ENCODE measurements at places on chromosomes 12 and 14.
A peak's percentile ranks its signal among the peaks of the same experiment; 100 is the strongest.

DNA sequence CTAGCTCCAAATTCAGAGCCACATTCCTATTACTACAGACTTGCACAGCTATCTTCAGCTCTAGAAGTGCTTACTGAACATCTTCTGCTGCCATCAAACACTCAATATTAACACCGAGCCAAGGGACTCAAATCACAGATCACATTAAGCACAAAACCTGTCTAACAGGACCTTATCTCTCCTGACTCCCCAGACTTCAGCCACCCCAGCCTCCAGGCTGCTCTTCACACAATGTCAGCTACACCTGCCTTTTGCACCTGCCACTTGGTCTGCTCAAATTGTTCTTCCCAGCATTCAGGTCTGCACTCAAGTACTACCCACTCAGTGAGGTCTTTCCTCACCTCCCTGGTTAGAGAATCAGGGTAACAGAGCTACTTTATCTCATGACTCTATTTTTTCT, 57.1 kb downstream of the GALC start:
- no peak for DNase-seq

- DNase-seq, result peak; percentile 63
Observed at GRCh38 chr14:103861413-103862392, 14.3 kb upstream of the PPP1R13B start.

DNA sequence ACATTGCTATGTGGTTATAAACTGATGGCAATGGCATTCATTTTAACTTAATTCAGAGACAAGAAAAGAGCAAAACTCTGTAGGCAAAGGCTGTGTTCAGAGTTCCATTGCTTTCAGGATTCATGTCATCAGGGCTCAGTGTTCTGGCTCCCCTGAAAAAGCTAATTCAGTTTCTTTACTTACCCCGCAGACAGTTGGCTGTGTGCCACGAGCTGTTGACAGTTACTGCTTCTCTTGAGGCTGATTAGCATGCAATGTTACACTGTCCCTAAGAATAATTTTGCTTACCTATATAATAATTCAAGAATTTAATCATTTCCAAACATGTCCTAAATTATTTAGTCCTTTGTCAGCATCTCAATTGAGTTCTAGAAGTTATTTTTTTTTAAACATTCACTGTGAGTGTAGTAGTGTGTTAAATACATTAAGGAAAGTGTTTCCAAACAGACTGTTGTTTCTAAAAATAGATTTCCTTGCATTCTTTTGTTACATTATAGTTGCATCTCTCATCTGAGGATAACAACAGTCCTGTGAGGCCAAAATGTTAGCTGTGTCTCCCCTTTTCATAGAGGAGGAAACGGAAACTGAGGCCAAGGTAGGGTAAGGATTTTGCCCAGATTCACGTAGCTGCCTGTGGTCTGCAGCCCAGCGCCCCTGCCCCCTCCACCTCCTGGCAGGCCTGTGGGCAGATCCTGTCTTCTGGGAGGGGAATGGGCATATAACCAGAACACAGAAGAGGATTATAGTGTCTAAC, 98.6 kb downstream of the PELI2 start:
- DNase-seq, result peak; percentile 20

- no peak for DNase-seq
Observed at GRCh38 chr12:49161092-49161795, 27.6 kb downstream of the TUBA1A start.

- no peak for DNase-seq
Observed at GRCh38 chr12:125208334-125208733, 143.1 kb downstream of the AACS start.

DNA sequence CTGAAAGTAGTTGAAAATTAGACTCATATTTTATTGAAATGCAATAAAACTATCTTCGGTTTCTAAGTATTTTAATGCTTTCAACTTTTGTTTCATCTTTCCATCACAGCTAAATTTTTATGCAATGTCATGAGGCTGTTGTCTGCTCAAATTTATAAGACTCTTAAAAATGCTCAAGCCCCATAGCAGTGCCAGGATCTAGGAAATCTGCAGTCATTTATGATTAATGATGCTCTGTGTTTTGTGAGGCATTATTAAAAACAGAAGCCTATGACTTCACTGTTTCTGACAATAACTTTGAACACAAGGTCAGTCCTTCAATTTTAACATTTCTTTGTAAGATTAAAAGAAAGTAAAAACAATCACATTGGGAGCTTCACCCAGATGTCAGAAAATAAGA, 112.5 kb downstream of the ALX1 start:
- no peak for DNase-seq

DNA sequence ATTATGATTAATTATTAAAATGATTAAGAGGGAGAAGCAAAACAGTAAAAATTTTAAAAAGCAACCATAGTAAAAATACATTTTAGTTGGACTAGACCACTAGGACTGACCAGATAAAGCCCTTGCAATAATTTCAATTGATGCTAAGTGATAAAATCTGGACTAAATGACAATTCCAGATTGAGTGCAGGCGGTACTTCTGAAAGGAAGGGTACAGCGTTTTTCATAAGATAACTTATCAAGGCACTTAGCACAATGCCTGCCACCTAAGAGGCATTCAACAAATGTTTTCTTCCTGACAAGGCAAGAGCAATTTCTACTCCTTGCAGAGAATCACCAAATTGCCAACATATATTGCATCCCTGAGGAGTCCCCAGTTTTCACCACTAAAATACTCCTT, 37.7 kb upstream of the OAS1 start:
- no peak for DNase-seq

DNA sequence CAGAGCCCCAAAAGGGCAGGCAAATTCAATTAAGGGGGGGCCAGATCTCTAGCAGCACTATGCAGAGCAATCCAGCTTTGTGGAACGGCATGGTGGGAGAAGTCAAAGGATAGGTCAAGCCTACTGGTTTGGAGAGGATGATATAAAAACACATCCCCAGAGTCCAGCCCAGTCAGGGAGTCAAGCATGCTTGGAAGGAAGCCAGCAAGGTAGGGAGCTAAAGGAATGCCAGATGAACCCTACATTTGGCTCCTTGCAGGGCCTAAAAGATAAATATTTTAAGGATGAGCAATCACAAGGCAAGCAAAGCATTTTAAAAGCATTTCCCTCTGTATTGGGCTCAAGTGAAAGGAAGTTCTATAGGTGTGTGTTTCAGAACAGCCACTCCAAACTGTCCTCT, 21.4 kb downstream of the KCTD10 start:
- no peak for DNase-seq

DNA sequence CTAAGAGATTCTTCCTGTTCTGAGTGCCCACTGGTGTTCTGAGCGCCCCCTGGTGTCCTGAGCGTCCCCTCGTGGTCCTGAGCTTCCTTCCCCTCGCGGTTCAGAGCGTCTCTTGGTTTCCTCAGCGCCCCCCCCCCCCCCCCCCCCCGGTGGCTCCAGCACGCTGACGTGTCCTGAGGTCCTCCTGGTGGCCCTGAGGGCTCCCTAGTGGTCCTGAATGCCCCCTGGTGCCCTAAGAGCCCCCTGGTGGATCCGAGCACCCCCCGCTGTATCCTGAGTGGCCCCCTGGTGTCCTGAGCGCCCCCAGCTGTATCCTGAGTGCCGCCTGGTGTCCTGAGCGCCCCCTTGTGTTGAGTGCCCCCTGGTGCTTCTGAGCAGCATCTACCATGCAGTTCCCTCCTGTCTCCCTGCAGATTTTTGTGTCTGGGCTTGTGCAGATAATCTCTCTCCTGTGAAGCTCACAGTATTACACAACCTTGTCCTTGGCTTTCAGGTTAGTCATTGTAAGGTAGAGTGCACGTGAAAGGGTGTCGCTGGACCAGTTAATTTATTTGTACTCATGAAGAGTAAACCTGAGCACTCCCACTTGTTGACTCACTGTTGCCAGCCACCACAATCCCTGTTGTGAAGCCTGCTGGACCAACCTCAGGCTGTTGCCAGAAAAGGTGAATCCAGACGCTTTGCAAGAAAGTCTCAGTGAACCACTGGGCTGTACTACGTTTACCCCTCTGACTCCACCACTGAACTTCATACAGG, 1168.4 kb downstream of the TMEM121 start:
- DNase-seq, result no peak

- DNase-seq, result peak; percentile 40
Observed at GRCh38 chr14:69423279-69423678, 24.8 kb downstream of the SLC39A9 start.

- DNase-seq, result no peak
Observed at GRCh38 chr14:93067088-93067487, 48.6 kb downstream of the ITPK1 start.

- DNase-seq, result no peak
Observed at GRCh38 chr14:90388982-90389381, 7.8 kb upstream of the CALM1 start.

DNA sequence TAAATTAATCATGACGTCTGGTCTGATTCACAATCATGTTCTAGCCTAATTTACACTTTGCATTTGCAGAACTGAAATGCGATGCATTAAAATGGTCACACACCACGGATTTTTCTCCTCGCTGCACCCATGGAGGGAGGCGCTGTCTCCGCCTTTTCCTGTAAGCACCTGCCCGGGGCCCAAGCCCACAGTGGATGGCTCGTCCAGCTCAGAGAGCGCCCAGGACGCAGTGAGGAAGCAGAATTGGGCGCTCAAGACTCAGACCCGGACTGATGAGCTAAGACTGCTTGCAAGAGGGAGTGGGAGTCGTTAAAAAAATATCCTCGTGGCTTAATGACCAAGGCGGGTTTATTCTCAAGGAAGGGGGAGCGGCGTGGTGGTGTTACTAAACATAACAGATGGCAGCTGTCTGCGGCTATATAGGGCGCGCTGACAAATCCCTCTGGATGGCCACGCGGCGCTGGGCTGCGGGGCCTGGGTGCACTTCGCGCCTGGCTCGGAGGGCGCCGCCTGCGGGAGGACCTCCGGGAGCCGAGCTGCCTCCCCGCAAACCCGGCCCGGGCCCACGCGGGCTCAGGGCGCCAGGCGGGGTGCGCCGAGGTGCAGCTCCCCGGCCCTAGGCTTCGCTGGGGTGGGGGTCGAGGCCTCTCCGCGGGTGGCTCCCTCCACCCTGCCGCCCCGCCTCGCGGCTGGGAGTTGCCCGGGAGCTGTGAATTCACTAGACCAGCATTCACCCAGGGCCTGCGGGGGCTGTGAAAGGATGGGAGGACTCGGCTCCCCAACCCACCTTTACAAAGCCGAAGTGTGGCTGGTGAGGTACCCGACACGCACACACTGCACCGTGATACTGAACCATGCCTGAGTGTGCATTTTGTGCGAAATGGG, 78.7 kb downstream of the PPM1A start:
- peak; percentile 46 for DNase-seq

DNA sequence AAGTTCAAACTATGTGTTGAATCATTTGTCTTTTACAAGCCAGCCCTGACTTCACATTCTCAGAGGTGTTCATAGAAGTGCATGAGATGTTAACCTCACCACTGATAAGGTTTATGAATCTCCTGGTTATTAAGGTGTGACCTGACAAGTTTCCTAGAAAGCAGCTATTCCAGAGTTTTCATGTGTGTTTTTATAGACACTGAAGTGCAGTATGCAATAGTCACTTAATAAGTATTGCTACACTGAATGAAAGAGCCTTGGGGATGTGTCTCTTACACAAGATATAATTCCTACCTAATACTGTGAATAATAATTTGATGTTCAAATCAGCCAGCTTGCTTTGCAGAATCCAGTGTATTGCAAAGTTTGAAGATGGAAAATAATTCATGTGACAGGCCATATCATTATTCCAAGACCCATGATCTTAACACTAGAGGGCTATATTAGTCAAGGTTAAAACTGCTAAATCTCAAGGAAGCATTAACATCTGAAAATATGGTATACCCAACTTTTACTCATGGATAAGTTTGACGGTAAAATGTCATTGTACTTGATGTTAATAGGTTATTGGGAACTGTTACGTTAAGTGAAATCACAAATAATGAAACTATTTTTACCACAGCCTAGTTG, 13.0 kb downstream of the SLC25A3 start:
- DNase-seq, result peak; percentile 10

DNA sequence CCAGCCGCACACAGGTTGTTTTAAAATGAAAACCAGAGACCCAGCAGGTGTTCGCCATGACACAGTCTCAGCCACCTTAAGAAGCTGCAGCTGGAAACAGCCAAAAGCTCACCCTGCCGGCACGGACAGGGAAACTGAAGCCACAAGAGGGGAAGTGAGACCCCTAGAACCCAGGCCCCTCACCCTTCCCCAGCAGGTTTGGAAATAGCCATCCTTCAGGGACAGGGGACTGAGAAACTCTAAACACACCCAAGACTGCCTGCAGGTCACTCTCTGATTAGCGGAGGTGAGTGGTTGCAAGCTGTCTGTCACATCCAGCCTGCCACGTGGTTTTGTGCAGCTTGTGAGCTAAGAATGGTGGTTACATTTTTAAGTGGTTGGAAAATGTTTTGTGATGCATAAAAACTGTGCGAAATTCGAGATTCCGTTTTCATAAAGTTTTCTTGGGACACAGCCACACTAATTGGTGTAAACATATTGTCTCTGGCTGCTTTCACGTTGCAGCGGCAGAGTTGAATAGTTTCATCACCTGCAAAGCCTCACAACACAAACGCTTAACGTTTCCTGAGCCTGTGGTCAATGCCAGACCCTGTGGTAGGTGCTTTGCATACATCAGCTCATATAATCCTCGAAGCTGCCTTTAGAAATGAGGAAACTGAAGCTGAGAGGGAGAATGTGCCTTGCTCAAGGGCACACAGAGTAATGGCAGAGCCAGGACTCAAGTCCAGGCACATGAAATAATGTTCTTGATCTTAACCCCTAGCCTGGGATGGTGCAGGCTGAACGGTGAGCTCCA, 1.7 kb upstream of the SELPLG start:
- DNase-seq, result peak; percentile 76

Data from amniotic epithelial cell (primary cell).